Neuronal stem cell (in vitro differentiated cells): ENCODE measurements at places on chromosomes 1 and 21.

GRCh38 chr1:181011301-181012202, 11.1 kb downstream of the STX6 start:
- H3K4me3 ChIP-seq: no peak overlapping the region
- peaks cover 1% of the 10 kb centered on the region for H3K4me1 ChIP-seq
- no peak overlapping the region for H3K27ac ChIP-seq
- DNase-seq: no peak

- no peak overlapping the region for H3K27ac ChIP-seq
- no peaks in the 10 kb centered on the region for H3K27me3 ChIP-seq
- H3K4me3 ChIP-seq: no peak overlapping the region
- DNase-seq: no peak
- H3K4me1 ChIP-seq: no peaks in the 10 kb centered on the region
Observed at GRCh38 chr1:33117440-33118085, 36.6 kb downstream of the AZIN2 start.

GRCh38 chr21:40140675-40141074, 273.4 kb downstream of the PCP4 start:
- DNase-seq: no peak
- no peak overlapping the region for H3K4me3 ChIP-seq
- H3K36me3 ChIP-seq: no peaks in the 10 kb centered on the region
- H3K27me3 ChIP-seq: no peaks in the 10 kb centered on the region
- no peak overlapping the region for H3K27ac ChIP-seq

GRCh38 chr1:34726861-34727260, 28.0 kb upstream of the GJB5 start:
- DNase-seq: no peak
- H3K27ac ChIP-seq: no peak overlapping the region
- H3K4me1 ChIP-seq: no peaks in the 10 kb centered on the region
- no peak overlapping the region for H3K4me3 ChIP-seq
- no peaks in the 10 kb centered on the region for H3K27me3 ChIP-seq

DNA sequence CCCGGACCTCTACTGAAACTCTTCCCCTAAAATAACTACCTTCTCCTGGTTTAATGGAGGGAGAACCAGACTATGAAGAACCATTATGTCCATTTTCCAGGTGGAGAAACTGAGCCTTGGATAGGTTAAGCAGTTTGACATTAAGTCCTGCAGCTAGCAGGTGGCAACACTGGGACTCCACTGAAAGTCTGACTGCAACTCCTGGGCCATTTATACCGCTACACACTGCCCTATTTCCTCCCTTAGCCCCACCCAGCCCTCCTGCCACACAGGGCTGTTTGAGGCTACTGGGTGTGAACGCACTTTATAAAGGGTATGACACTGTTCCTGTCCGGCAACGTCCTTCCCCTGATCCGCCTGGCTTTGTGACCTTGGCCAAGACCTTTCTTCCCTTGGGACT, 511 bp upstream of the INPP5B start:
- H3K27me3 ChIP-seq: no peaks in the 10 kb centered on the region
- no peak for DNase-seq
- H3K4me3 ChIP-seq: peak overlapping the region; percentile 88
- H3K27ac ChIP-seq: no peak overlapping the region
- peaks cover 3% of the 10 kb centered on the region for H3K36me3 ChIP-seq

DNA sequence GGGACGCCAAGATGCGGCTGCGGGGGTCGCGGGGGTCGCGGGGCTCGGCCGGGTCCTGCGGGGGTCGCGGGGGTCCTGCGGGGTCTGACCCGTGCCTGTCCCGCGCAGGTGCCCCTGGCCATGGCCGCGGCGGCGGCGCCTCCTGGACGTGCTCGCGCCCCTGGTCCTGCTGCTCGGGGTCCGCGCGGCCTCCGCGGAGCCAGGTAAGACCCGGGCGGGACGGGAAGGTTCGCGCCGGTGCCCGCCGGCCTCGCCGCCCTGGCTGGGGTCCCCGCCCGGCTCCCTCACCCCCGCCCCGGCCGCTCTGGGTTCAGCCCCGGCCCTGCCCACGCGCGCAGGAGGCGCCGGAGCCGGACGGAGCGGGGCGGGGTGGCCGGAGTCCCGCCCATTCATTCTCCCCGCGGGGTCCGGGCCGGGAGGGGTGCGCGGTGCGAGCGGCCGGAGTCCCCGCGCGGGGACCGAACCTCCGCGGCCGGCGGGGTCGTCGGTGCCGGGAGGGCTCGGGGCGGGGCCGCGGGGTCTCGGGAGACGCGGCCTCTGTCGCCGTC, 380 bp downstream of the COL18A1 start:
- peaks cover 15% of the 10 kb centered on the region for H3K27me3 ChIP-seq
- H3K4me1 ChIP-seq: peaks cover 32% of the 10 kb centered on the region
- no peaks in the 10 kb centered on the region for H3K36me3 ChIP-seq
- H3K27ac ChIP-seq: no peak overlapping the region
- H3K4me3 ChIP-seq: peak overlapping the region; percentile 87

DNA sequence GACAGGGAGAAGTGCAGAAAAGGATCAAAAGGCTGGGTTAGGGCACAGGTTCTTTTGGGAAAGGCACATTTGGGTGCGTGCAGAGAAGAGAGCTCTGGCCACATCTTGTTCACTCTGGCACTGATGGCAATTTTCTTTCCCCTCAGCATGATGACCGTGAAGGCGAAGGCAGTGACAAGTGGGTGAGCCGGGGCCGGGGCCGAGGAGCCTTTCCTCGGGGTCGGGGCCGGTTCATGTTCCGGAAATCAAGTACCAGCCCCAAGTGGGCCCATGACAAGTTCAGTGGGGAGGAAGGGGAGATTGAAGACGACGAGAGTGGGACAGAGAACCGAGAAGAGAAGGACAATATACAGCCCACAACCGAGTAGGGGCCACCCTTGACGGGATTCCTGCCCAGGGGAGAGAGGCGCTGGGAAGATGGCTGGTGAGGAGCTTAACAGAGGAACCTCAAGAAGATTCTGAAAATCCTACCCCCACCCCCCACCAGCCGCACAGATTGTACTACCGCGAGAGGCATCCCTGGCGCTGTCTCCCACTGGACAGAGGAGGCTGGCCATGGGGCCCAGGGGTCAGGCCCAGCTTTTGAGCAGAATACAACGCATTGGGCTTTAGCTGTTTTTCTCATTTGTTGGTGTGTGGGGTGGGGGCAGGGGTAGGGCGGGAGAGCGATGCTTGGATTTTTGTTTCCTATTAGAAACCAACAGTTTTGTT, 2.4 kb upstream of the SH3D21 start:
- H3K4me3 ChIP-seq: no peak overlapping the region
- peaks cover 15% of the 10 kb centered on the region for H3K4me1 ChIP-seq
- no peaks in the 10 kb centered on the region for H3K27me3 ChIP-seq
- no peak overlapping the region for H3K27ac ChIP-seq

- no peak overlapping the region for H3K4me3 ChIP-seq
- no peak for DNase-seq
- H3K27ac ChIP-seq: no peak overlapping the region
- peaks cover 30% of the 10 kb centered on the region for H3K36me3 ChIP-seq
Observed at GRCh38 chr21:36212513-36212780, 55.8 kb downstream of the DOP1B start.

DNA sequence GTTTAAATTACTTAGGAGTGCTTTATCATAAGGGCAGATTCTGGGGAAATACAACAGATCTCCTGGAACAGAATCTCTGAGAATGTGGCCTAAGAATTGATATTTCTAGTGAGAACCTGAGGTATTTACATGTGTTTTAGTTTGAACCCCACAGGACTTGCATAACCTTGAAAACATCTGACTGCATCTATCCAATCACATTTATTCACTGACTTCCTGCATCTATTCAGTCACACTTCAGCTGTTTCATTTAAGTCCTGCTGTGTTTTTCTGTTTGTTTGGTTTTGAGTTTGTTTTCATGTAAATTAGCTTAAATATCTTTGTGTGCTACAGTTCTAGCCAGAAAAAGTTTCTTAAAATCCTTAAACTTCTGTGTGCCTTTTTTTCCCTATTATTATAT, 1260.7 kb downstream of the PLA2G4A start:
- no peaks in the 10 kb centered on the region for H3K36me3 ChIP-seq
- peak; percentile 4 for DNase-seq
- peaks cover 7% of the 10 kb centered on the region for H3K4me1 ChIP-seq
- H3K4me3 ChIP-seq: no peak overlapping the region
- H3K27ac ChIP-seq: no peak overlapping the region

GRCh38 chr21:41142051-41142795, 25.7 kb upstream of the BACE2 start:
- peaks cover 4% of the 10 kb centered on the region for H3K4me1 ChIP-seq
- no peak for DNase-seq
- H3K36me3 ChIP-seq: no peaks in the 10 kb centered on the region
- no peak overlapping the region for H3K27ac ChIP-seq
- H3K4me3 ChIP-seq: no peak overlapping the region
- no peaks in the 10 kb centered on the region for H3K27me3 ChIP-seq

DNA sequence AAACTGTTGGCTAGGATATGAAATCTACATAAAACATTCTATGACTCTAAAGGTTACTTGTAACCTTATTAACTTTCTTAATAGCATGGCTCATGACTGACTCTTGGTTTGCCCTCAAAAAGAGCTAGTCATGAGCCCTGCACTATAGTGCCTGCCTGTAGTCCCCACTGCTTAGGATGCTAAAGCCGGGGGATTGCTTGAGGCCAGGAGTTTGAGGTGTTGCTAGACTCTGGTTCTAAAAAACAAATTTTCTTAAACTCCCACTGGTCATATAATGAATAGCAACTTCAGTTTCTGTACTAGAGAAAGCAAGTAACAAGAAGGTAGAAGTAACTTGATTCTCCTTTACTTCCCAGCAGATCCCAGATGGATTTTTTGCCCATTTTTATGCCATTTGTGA, 15.8 kb upstream of the NEXN start:
- H3K27me3 ChIP-seq: no peaks in the 10 kb centered on the region
- peaks cover 11% of the 10 kb centered on the region for H3K36me3 ChIP-seq
- no peaks in the 10 kb centered on the region for H3K4me1 ChIP-seq
- no peak overlapping the region for H3K27ac ChIP-seq
- no peak for DNase-seq
- H3K4me3 ChIP-seq: no peak overlapping the region
